ENCODE measurements at places on chromosomes 1 and 21. TPM values are rescaled to one million over a fixed set of nuclear protein-coding genes. Genes with fewer than 3 reads are reported as not detected.

DNA sequence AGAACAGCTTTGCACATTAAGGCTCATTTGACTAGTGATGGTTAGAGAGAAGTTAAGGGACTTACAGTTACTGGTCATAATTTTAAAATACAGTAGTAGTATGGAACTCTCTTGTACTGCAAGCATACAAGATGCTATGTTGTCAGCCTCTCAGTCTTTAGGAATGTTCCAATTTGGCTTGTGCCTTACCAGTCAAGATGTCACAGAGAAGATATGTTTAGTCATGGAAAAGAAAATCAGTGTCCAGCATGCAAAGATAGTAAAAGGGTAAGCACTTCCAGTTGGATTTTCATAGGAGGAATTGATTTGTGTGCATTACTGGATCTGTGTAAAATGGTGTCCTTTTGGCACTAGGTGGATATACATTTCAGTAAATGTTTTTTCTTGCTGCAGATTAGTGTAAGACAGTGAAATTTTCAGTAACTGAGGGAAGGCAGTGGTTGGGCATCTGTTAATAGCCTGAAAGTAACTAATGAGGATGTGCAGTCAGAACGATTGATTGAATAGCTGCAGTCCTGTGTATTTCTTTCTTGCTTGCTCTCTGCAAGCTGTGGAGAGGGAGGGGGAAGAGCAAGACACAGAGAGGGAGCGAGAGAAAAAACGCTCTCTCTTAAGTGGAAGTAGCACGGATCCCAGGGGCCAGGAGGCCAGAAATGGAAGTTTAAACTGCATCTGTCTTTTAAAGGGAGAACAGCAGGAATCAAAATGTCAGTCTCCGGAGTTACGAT lies 108.2 kb downstream of the CLEC20A start:
- no peaks in the 10 kb centered on the region for H3K4me1 ChIP-seq
- no peak overlapping the region for H3K4me3 ChIP-seq
- DNase-seq = no peak
- no peaks in the 10 kb centered on the region for H3K36me3 ChIP-seq
- H3K27ac ChIP-seq = no peak overlapping the region

DNA sequence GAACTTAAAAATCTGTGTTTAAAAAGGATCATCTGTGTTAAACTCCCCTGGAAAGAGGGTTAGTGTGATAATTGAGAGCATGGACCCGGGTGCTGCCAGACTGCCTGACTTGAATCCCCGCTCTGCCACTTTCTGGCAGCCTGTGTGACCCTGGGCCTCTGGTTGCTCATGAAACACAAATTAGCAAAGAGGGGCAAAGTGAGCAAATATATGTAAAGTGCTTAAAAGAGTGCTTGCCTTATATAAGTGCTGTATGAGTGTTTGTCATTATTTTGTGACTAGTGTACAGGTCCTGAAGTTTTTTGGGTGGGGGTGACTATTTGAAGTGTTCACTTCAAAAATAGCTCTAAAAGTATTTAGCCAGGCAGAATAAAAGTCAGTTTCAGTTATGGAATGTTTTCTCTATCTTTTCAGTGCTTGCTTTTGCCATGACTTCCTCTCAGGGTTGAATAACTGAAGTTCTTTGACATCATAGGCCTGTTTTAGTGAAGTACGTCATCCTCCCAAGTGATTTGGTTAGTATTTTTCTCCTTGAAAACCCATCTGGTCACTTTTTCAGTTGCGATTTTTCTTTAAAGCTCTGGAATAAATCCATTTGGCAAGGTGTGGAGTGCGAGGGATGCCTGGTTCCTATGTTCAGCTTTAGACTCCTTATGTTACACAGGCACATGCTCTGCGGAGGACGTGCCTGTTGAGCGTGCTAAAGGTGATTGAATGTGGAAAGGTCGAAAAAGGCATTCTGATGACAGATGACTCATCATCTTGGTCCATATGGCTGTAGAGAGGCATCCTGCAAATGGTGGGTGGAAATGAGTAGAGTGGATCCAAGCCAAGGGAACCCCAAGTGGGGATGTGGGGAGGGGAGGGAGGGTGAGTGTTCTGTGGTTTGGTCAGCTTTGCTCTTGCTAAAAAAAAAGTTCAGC lies 47.8 kb downstream of the AK4 start:
- H3K4me1 ChIP-seq = no peaks in the 10 kb centered on the region
- no peak overlapping the region for H3K4me3 ChIP-seq
- peaks cover 2% of the 10 kb centered on the region for H3K27me3 ChIP-seq
- H3K36me3 ChIP-seq = peaks cover 1% of the 10 kb centered on the region
- no peak overlapping the region for H3K27ac ChIP-seq
- no peak for DNase-seq

GRCh38 chr1:213979751-213980586 lies 7.8 kb upstream of the PROX1 start:
- no peak overlapping the region for H3K4me3 ChIP-seq
- no peak for DNase-seq
- H3K4me1 ChIP-seq = peaks cover 31% of the 10 kb centered on the region
- no peak overlapping the region for H3K27ac ChIP-seq

- H3K4me1 ChIP-seq = peaks cover 39% of the 10 kb centered on the region
- peak overlapping the region; percentile 91 for H3K4me3 ChIP-seq
- DNase-seq = peak; percentile 53
- H3K27ac ChIP-seq = peak overlapping the region; percentile 81
- peaks cover 3% of the 10 kb centered on the region for H3K36me3 ChIP-seq
Observed at GRCh38 chr1:87329051-87329525, 408 bp downstream of the LMO4 start.

GRCh38 chr1:214009423-214010196 lies 21.8 kb downstream of the PROX1 start:
- no peak overlapping the region for H3K27ac ChIP-seq
- no peak overlapping the region for H3K4me3 ChIP-seq
- H3K27me3 ChIP-seq = peaks cover 8% of the 10 kb centered on the region
- H3K4me1 ChIP-seq = no peaks in the 10 kb centered on the region
- DNase-seq = no peak
- H3K36me3 ChIP-seq = no peaks in the 10 kb centered on the region

DNA sequence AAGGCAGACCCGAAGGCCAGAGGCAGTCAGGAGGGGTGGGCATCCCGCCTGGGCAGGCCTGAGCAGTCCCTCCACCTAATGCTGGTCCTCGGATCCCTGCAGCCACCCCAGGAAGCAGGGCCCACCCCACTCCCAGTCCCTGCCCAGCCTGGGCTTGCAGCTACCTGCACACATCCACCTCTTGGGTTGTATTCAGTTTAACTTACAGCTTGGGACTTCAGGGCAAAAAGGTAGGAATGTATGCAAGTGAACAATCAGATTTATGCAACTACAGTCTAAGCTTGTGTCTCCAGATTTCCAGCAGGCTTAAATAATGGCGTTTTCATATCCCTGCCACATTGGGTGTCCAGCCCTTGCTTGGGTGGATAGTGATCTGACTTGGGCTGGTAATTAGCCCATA lies 17.4 kb downstream of the LDLRAP1 start:
- no peak for DNase-seq
- H3K27me3 ChIP-seq = no peaks in the 10 kb centered on the region
- no peak overlapping the region for H3K4me3 ChIP-seq
- H3K27ac ChIP-seq = peak overlapping the region; percentile 96

GRCh38 chr1:55539652-55540512 lies 324.7 kb upstream of the USP24 start:
- H3K27ac ChIP-seq = no peak overlapping the region
- no peaks in the 10 kb centered on the region for H3K27me3 ChIP-seq
- no peaks in the 10 kb centered on the region for H3K4me1 ChIP-seq
- H3K36me3 ChIP-seq = no peaks in the 10 kb centered on the region

DNA sequence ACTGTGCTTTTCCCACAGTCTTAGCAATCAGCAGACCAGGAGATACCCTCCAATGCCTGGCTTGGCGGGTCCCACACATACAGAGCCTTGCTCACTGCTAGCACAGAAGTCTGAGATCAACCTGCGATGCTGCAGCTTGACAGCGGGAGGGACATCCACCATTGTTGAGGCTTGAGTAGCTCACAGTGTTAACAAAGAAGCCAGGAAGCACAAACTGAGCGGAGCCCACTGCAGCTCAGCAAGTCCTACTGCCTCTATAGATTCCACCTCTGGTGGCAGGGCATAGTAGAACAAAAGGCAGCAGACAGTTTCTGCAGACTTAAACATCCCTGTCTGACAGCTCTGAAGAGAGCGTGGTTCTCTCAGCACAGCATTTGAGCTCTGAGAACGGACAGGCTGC lies 33.4 kb downstream of the MNDA start:
- no peaks in the 10 kb centered on the region for H3K4me1 ChIP-seq
- DNase-seq = no peak
- no peak overlapping the region for H3K4me3 ChIP-seq
- H3K36me3 ChIP-seq = no peaks in the 10 kb centered on the region
- H3K27me3 ChIP-seq = peaks cover 29% of the 10 kb centered on the region

DNA sequence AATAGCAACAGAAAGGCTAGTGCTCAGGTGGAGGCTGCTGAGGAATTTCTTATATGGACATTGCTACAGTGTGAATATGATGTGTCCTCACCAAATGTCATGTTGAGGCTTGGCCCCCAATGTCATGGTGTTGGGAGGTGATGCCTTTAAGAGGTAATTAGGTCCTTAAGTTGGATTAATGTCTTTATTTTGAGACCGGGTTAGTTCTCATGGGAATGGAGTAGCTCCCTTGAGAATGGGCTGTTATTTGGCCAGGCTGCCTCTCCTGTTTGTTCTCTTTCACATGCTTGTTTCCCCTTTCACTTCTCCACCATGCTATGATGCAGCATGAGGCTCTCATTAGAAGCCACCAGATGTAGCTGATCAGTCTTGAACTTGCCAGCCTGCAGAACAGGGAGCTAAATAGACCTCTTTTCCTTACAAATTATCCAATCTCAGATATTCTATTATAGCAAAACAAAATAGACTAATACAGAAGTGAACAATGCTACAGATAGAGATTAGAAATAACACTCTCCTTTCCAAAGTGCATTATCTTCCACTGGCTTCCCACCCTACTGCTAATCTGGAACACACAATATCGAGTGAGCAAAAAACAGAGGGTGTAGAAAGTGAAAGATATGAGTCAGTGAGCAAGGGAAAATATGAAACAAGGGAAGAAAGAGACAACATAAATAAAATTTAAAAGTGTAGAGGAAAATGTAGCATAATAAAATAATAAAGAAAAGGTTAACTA lies 160.2 kb downstream of the NTMT2 start:
- no peaks in the 10 kb centered on the region for H3K36me3 ChIP-seq
- H3K4me1 ChIP-seq = no peaks in the 10 kb centered on the region
- no peak for DNase-seq
- no peak overlapping the region for H3K27ac ChIP-seq

- no peak overlapping the region for H3K4me3 ChIP-seq
- H3K27me3 ChIP-seq = peaks cover 28% of the 10 kb centered on the region
- no peak overlapping the region for H3K27ac ChIP-seq
- H3K4me1 ChIP-seq = no peaks in the 10 kb centered on the region
Observed at GRCh38 chr1:171247501-171247900, 793 bp upstream of the FMO1 start.

GRCh38 chr1:217965156-217965786 lies 319.8 kb upstream of the RRP15 start:
- H3K27me3 ChIP-seq = no peaks in the 10 kb centered on the region
- H3K4me1 ChIP-seq = no peaks in the 10 kb centered on the region
- no peak overlapping the region for H3K4me3 ChIP-seq
- no peak for DNase-seq

DNA sequence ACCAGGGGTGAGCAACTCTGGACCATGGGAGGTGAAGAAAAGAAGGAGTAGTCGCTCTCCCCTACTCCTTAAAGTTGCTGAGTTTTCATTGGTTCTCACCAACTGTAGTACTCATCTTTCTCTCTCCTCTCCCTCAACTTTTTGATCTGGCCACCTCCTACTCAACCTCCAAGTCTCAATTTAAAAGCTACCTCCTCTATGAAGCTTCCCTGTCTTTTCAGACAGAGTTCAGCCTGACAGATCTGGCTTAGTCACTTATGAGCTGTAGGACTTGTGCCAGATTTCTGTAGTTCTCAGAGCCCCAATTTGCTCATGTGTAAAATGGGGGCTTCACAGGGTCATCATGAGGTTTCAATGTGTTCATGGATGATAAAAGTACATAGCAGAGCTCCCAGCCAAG lies 34.5 kb upstream of the HTR1D start:
- no peak for DNase-seq
- no peaks in the 10 kb centered on the region for H3K36me3 ChIP-seq
- H3K4me1 ChIP-seq = no peaks in the 10 kb centered on the region
- no peak overlapping the region for H3K27ac ChIP-seq
- H3K27me3 ChIP-seq = no peaks in the 10 kb centered on the region
- H3K4me3 ChIP-seq = no peak overlapping the region

GRCh38 chr1:177863796-177864195 lies 106.1 kb downstream of the SEC16B start:
- H3K4me1 ChIP-seq = no peaks in the 10 kb centered on the region
- H3K4me3 ChIP-seq = no peak overlapping the region

DNA sequence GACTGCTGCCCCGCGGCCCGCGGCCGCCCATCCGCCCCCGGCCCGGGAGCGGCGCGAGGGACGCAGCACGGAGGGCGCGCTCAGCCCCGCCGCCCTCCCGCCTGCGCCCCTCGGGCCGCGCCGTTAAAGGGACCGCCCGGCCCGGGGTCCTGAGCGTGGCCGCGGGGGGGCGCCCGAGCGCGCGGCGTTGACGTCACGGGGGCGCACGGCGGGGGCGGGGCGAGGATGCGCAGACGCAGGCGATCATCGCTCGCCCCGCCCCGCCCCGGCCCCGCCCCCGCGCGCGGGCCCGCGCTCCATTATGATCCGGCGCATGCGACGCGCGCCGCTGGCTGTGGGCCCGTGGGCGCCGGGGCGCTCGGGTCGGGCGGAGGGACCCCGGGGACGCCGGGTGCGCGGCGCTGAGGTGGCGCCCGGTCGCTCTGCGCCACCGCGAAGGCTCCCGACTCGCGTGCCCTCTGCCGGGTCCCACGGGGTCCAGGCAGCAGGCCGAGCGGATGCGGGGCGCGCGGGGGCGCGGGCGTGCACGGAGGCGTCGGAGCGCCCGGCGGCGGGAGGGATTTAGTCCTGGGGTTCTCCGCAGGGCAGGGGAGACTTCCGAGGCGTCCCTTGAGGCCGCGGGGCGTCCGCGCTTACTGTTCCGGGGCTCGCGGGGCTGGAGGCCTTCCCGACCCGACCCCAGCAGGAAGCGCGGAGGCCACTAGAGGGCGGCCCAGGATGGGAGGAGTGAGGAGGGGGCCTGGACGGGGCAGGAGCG lies at the start of gene DVL1:
Gene DVL1, minus strand, starts transcription at position 163 of the 757 bp plus-strand sequence. CDS start 353 bp downstream, outside the sequence.
- no peak within 1 kb of the TSS for H3K27ac ChIP-seq
- peaks cover 12% of the 10 kb centered on the region for H3K27me3 ChIP-seq
- H3K4me3 ChIP-seq = peak within 1 kb of the TSS; percentile 76
- no peaks in the 10 kb centered on the region for H3K36me3 ChIP-seq

DNA sequence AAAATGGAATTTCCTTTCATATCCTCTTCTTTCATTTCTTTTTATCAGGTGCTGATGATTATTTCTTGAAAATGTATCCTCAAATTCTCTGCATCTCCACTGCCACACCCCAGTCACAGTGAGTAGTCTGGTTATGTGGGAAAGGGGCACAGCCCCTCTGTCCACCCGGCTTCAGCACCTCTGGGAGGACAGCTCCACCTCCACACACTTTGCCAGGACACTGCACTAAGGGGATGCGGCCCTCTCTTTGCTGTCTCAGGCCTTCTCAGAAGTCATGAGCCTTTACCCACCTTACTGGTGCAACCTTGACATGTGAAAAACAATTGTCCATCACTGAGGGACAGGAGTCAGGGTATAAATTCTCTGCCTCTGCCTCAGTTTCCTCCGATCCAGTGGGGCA lies 433.1 kb downstream of the PCP4 start:
- DNase-seq = no peak
- H3K27ac ChIP-seq = no peak overlapping the region
- H3K4me1 ChIP-seq = no peaks in the 10 kb centered on the region
- no peaks in the 10 kb centered on the region for H3K27me3 ChIP-seq

Gene YBX1
- 1,773 TPM for total RNA-seq

Gene FALEC
- total RNA-seq = not detected

Gene RNF207
- 4.1 TPM for total RNA-seq

Gene TLR5
- 0.67 TPM for total RNA-seq

Gene GSTM1
- not detected for total RNA-seq

Gene VHLL
- total RNA-seq = not detected

Gene TCHH
- total RNA-seq = not detected

Gene S100A3
- total RNA-seq = not detected

Gene ITGB2
- total RNA-seq = 182 TPM

All from activated naive CD4-positive, alpha-beta T cell treated with anti-CD3 and anti-CD28 coated beads for 36 hours (primary cell).